AG08395 (cell line): ENCODE measurements at places on chromosomes 4 and X.

GRCh38 chr4:167274351-167274750 lies 40.1 kb upstream of the SPOCK3 start:
- no peak for DNase-seq

GRCh38 chrX:111100191-111100590 lies 4.2 kb downstream of the PAK3 start:
- peak; percentile 79 for DNase-seq

GRCh38 chr4:15024386-15024785 lies 22.1 kb downstream of the CPEB2 start:
- DNase-seq: no peak

- DNase-seq: no peak
These were observed 76.7 kb downstream of the MANBA start for GRCh38 chr4:102683881-102684609.

DNA sequence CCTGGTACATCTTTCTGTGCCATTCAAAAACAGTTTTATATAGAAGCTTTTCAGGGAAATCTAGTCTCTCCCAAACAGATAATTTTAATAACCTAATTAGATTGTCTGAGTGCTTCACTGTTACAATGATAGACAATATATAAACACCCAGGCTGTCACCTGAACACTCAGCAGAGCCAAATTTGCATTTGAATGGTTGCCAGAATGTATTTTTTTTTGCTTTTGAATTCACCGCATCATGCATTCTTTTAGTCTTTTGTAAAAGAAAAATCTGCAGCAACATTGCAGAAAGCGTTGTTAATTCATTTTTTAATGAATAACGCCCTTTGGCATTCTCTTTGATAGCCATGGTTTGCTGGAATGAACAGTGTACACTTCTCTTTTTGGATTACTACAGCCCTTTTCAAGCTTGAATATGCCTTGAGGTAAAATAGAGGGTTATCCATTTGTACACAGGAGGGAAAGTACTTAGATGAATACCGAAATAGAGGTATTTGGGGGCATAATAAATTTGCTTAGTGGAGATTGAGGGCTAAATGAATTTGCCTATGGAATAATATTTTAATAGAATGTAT lies 175.0 kb upstream of the EPHA5 start:
- DNase-seq: no peak

DNA sequence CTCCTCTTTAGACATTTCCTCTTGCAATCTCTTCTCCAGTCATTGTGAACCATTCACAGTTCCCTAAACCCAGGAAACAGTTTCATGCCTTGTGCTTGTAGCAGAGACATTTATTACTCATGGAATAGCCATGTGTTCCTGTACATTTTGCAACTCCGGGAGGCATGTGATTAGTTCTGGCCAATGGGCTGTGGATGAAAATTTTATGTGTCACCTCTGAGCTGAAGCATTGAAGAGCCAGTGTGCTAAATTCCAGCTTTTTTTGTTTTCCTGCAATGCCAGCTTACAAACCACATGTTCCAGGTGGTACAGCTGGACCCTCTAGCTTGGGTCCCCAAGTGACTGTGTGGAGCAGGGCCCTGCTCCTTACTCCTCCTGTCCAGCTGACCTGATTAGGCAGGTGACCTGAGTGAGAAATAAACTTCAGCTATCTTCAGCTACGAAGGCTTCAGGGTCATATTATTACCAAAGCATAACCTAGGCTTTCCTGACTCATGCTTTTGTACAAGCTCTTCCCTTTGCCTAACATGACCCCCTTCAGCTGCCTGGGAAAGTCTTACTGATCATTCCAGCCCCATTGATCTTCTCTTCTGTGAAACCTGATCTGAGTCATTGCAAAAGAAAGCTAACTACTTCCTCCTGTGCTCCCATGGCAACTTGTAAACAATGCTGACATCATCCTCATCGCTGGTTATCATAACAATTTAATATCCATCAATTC lies 200.4 kb downstream of the PTTG2 start:
- DNase-seq: peak; percentile 90

DNA sequence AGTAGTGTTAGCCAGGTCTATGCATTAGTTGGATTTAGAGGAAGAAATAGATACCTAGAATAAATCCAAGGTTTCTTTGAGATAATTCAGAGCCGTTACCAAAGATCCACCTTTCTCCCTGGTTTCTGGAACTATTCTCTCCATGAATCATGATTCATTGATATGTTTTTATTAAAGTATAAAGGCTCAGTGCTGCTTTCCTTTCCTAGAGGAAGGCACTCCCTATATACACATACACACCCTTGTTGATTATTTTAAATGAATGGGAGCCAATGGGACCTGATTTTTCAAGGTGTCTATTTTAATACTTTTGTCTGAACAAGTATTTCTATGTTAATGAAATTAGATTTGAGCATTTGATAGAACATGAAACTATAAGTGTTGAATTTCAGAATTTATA lies 146.8 kb upstream of the SPRY1 start:
- DNase-seq: no peak

GRCh38 chr4:138405466-138405891 lies 163.3 kb upstream of the SLC7A11 start:
- no peak for DNase-seq

DNA sequence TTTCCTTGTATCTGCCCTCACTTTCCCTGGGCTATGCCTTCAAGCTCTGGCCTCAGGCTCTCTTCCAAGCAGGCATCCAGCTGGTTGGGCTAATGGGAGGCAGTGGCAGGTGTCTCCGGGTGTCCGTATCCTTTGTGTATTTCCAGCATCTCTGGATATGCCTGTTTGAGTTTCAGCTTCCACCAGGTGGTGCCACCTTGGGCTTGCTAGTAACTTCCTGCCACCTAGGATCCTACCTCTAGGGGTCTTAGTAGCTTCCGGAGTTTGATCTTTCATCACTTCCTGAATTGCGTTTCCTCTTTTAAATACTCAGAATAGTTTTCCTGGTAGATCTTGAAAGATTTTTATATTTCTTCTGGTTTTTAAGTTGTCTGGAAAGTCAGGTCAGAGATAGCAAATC lies 23.2 kb upstream of the ANOS1 start:
- DNase-seq: no peak

DNA sequence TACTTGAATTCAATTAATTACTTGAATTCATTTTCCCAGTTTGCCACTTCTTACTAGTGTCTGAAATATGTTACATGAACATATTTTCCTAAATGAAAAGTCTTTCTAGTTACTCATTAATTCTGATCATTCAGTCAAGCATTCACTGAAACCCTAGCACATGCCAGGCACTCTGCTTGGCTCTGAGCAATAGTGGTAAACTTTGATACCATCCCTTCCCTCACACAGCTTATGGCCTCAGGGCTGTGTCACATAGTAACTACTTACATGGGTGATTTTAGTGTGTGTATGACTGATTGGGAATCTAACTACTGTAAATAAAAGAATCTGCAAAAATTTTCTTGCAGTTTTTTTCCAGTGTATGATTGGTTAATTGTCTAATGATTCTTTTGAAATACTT lies 32.7 kb downstream of the METAP1 start:
- peak; percentile 14 for DNase-seq
